Cerebellar nuclear complex (tissue), 1 donor: ENCODE measurements at places on chromosomes 11 and 22.

DNA sequence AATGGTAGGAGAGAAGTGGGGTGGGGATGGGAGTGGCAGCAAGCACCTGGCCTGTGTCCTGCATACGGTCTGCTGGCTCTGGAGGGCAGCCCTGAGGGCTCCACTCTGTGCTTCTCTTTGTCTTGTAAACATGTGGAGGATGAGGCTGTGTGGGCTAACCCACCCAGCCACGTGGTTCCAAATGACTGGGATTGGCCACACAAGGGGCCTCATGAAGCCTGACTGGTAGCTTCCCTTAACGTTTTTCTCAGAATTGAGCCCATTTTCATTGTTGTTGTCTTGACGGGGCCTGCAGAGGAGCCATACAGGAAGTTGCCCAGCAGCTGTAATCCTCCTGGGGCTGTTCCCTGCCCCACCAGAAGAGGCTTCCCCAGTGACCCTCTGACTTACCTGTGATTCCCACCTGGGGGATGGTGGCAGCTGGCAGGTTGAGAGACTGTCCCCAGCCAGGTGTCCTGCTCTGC, 18.0 kb downstream of the DERL3 start:
- no peak for DNase-seq

DNA sequence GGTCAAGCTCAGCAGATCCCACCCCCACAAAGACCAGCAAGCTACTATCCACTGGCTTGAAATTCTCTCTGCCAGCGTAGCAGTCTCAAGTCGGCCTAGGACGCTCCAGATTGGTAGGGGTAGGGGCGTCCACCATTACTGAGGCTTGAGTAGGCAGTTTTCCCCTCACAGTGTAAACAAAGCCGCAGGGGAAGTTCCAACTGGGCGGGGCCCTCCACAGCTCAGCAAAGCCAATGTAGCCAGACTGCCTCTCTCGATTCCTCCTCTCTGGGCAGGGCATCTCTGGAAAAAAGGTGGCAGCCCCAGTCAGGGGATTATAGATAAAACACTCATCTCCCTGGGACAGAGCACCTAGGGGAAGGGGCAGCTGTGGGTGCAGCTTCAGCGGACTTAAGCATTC, 1064.9 kb upstream of the TENM4 start:
- DNase-seq = no peak

DNA sequence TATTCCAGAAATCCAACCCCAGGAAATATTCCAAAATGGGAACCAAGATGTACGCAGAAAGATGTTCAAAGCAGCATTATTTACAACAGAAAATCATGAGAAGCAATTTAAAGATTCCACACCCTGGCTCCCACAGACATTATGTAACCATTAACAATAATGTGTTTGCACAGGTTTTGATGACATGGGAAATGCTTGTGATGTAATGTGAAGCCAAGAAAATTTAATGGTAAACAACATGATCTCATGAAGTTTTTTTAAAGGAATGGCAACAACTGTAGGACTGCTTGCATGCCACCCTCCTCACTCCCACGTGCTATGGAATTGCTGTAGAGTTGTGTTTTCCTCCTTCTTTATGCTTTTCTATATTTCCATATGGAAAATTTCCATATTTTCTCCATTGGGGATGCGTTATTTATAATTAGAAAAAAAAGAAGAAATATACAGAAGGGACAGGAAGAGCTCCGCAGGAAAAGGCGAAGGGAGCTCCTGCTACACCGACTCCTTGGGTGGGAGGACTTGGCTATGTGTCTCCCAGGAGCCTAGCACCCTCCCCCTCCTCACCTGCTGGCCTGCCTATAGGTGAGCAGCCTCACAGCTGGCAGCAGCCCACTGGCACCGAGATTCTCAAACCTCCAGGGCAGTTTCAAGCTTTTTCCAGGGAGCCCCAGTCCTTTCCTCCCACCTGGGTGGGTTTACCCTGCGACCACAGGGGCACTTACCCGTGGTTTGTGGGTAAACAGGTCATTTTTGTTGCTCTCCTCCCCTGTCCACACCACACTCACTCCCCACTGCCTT, 20.9 kb downstream of the LRFN4 start:
- DNase-seq = no peak

- no peak for DNase-seq
Measured at GRCh38 chr22:35733791-35734516, 16.3 kb downstream of the APOL5 start.

- DNase-seq = no peak
Measured at GRCh38 chr11:63765688-63766241, 2.8 kb downstream of the ZFTA start.
